ENCODE measurements at places on chromosomes 12 and 14. TPM values are rescaled to one million over a fixed set of nuclear protein-coding genes. Genes with fewer than 3 reads are reported as not detected.

CCDC177 gene
- total RNA-seq, result not detected

PCK2 gene
- total RNA-seq, result 53.5 TPM

CLEC9A gene
- total RNA-seq, result not detected

BEGAIN gene
- total RNA-seq, result 1.2 TPM

SPTB gene
- total RNA-seq, result not detected

TTC8 gene
- 1.3 TPM for total RNA-seq

COL2A1 gene
- not detected for total RNA-seq

VRK1 gene
- 51.7 TPM for total RNA-seq

PRKD1 gene
- total RNA-seq, result not detected
